ENCODE measurements at places on chromosomes 4 and X.

- DNase-seq = no peak
Observed at GRCh38 chr4:151688003-151688784, 72.6 kb downstream of the GATB start.

- DNase-seq = no peak
Observed at GRCh38 chrX:129759576-129760061, 20.1 kb upstream of the SASH3 start.

- DNase-seq = no peak
Observed at GRCh38 chr4:78780093-78780492, 3.9 kb downstream of the BMP2K start.

GRCh38 chr4:28225050-28225449 is 1364.4 kb downstream of the STIM2 start:
- DNase-seq = no peak

DNA sequence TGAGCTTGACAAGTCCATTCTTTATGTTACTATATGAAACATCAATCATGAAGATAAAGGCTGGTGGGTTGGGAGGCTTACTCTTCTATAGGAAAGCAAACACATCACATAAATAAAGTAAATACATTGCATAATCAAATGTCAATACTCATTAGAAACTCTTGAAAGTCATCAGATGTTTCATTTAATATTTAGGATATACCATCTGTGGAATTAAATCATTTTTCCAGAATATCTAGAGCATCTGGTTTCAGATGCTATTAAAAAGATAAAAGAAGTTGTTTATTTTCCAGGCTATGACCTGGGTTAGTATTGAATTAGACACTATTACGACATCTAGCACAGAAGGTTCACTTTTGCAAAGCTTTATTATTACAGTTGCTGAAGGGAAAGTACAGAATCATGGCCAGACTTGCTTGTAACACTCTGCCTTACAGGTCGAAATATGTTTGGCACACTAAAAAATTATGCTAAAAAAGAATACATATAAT is 72.6 kb downstream of the METTL14 start:
- no peak for DNase-seq

- DNase-seq = no peak
Observed at GRCh38 chr4:109979920-109980717, 67.4 kb downstream of the EGF start.

GRCh38 chrX:73922856-73923455 is 360.0 kb downstream of the CHIC1 start:
- no peak for DNase-seq

GRCh38 chr4:137994853-137995252 is 247.3 kb downstream of the SLC7A11 start:
- DNase-seq = no peak

DNA sequence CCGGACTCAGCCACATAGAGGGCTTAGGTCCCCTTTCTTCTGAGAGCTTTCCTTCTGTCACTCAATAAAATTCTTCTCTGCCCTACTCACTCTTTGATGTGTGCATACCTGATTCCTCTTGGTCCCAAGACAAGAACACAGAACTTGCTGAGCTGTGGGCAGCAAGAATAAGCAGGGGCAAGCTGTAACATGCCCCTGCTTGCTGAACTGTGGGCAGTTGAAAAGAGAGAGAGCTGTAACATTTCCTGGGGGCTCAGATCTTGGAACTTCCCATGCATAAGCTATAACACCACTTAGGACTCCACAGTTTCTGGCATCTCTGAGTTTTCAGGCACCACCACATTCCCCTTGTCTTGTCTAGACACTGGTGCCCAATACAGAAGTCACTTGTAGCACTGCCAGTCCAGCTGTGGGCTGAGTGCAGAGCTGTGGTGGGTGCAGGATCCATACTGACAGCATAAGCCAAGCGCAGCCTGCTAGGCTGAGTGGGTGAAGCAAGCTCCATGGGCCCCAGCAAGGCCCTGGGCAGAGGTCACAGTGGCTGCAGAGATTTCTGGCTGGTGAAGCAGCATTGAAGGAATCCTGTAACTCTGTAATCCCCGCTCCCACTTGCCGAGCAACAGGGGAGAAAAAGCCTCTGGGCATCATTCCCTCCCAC is 241.2 kb downstream of the PCDH10 start:
- no peak for DNase-seq

DNA sequence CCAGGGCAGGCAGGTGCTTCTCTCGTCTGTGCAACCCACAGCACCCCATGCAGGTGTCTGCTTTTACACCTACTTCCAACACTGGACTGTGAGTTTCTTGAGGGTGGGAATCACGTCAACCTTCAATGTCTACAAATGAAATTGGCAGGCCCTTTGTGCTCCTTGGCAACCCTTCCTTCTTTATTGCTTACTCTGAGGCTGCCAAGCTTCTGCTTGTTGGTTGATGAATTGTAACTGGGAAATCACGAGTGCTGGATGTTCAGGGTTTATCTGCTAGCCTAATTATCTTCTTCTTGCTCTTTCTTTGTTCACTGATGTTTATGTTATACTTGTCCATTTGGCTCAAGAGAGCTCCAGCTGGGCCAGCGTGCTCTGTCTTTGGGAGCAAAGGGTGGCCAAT is 2.5 kb upstream of the DGAT2L6 start:
- DNase-seq = no peak

- no peak for DNase-seq
Observed at GRCh38 chr4:141390571-141390970, 169.9 kb downstream of the ZNF330 start.

- no peak for DNase-seq
Observed at GRCh38 chr4:175811228-175811627, 836 bp downstream of the GPM6A start.

GRCh38 chr4:153497988-153498967 is 32.1 kb downstream of the TMEM131L start:
- DNase-seq = no peak

- DNase-seq = no peak
Observed at GRCh38 chr4:105400901-105401677, 72.8 kb downstream of the PPA2 start.

GRCh38 chr4:22055954-22056353 is 107.4 kb upstream of the KCNIP4 start:
- DNase-seq = no peak

GRCh38 chrX:40374486-40374885 is 206.3 kb upstream of the ATP6AP2 start:
- DNase-seq = no peak

DNA sequence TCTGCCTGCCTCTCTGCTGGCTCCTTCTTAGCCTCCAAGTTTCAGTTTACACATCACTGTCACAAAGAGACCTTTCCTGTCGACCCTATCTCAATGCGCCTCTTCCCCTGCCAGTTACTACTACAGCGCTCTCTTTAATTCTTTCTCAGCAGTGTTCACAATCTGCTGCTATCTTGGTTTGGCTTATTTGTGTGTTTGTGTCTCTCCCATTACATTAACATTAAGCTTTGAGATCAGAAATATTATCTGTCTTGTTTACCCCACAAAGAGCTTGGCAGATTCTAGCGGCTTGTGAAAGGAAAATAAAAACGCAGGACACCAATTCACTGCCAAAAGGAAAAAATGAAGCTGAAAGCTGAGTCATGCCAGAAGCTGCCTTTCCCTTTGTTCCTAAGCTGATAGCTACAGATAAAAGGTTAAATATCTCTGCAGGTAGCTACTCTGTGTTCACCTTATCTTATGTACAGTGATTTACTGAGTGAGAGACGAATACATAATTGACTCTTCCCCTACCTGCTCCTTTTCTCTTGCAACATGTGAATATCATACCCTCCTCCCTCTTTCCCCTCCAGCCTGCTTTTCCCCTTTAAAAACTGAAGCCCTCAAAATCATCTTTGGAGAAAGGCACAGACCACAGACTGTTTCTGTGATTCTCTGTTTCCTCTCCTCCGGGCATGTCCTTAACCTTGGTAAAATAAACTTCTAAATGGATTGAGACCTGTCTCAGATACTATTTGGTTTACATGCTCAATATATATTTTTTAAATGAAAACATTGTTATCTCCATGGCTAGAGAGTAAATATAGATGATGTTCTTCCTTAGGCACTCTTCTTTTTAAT is 19.3 kb upstream of the SLC9A7 start:
- DNase-seq = no peak

DNA sequence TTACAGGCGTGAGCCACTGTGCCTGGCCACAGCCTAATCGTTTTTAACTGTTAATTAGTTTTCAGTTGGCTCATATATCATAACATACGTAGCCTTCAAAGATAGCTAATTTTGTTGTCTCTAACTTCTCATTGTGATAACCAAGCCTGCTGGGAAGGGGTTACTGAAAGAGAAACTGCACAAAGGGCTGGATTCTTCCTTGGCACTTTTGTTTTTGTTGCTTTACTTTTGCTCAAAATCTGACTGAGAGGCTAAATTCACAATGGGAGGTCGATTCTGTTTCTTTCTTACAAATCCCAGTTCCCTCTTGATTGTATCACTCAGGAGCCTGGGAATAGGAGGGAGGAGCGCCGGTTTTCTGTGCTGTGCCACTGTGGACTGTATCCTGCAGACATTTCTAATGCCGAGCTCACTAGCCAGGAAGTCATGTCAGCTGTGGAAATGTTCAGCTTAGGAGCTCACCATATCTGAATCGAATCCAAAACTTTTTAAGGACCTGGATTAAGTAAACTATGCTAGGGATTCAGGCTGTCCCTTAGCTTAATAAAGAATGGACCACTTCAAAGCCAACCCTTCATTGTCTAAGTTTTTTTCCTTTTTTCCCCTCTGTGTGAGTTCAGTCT is 120.5 kb upstream of the FAT1 start:
- no peak for DNase-seq

DNA sequence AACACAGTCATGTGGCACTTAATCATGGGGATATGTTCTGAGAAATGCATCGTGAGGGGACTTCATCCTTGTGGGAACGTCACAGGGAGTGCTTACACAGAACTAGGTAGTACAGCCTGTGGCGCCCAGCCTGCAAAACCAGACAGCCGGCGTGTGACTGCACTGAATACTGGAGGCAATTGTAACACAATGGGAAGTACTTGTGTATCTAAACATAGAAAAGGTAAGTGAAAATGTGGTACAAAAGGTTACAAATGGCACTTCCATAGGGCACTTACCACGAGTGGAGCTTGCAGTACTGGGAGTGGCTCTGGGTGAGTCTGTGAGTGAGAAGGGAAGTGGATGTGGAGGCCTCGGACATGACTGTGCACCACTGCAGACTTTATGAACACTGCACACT is 5.2 kb downstream of the TLR3 start:
- no peak for DNase-seq

GRCh38 chr4:129682586-129682985 is 586.6 kb downstream of the C4orf33 start:
- DNase-seq = no peak

- no peak for DNase-seq
Observed at GRCh38 chrX:153772316-153773217, 8.3 kb upstream of the SRPK3 start.

GRCh38 chr4:99815597-99816011 is 1.0 kb upstream of the DAPP1 start:
- no peak for DNase-seq

GRCh38 chr4:155522201-155522600 is 144.4 kb upstream of the GUCY1A1 start:
- DNase-seq = no peak

GRCh38 chr4:184157322-184157721 is 60.4 kb downstream of the ENPP6 start:
- no peak for DNase-seq

DNA sequence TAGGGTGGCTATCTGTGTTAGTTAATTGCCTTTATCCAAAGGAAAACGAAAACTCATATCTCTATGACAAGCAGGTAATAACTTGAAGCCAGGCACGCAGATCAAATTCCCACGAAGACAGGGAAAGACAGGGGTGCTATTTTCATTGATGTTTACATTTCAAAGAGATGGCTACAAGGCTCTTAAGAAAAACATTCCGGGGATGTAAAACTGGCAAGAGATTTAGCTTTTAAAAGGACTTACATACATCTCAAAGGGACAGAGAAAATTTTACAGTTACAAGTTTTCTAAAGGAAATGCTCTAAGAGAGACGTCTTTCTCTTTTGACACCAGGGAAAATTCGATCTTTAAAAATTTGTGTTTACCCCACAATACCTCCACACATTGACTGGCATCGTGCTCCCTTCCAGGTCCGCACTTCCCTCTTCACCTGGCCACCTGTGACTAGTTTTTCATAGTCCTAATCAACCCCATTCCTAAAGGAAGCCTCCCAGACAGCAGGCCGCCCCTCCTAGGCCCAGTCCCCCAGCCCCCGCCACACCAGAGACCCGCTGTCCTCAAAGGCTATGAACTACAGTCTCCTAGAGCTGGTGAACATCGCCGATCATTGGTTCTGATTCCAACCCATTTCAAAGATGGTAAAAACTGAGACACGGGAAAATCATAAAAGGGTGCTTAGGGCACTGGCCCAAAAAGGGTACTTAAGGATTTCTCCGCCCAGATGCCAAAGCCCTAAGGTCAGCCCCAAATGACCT is 649 bp upstream of the ARAF start:
- no peak for DNase-seq

GRCh38 chr4:128517096-128517738 is 229.6 kb upstream of the PGRMC2 start:
- DNase-seq = no peak

DNA sequence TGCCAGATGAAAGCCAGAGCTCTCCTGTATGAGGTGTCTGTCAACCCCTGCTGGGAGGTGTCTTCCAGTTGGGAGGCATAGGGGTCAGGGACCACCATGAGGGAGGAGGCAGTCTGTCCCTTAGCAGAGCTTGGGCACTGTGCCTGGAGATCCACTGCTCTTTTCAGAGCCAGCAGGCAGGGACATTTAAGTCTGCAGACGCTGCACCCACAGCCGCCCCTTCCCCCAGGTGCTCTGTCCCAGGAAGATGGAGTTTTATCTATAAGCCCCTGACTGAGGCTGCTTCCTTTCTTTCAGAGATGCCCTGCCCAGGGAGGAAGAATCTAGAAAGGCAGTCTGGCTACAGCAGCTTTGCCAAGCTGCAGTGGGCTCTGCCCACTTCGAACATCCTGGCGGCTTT is 893.6 kb downstream of the ADGRL3 start:
- DNase-seq = no peak

- no peak for DNase-seq
Observed at GRCh38 chr4:157057218-157057617, 18.7 kb upstream of the GLRB start.

- DNase-seq = no peak
Observed at GRCh38 chr4:88514557-88515511, 8.7 kb downstream of the PYURF start.

DNA sequence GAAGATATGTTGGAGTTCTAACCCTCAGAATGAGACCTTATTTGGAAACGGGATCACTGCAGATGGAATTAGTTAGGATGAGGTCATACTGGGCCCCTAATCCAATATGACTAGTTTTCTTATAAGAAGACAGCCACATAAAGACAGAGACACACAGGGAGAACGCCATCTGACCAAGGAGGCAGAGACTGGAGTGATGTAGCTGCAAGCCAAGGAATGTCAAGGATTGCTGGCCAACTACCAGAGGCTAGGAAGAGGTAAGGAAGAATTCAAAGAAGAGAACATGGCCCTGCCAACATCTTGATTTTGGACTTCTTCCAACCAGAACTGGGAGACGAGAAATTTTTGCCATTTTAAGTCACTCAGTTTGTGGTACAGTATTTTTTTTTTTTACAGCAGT is 152.8 kb upstream of the DIPK2B start:
- no peak for DNase-seq
